ENCODE measurements at places on chromosomes 11 and 22.

DNA sequence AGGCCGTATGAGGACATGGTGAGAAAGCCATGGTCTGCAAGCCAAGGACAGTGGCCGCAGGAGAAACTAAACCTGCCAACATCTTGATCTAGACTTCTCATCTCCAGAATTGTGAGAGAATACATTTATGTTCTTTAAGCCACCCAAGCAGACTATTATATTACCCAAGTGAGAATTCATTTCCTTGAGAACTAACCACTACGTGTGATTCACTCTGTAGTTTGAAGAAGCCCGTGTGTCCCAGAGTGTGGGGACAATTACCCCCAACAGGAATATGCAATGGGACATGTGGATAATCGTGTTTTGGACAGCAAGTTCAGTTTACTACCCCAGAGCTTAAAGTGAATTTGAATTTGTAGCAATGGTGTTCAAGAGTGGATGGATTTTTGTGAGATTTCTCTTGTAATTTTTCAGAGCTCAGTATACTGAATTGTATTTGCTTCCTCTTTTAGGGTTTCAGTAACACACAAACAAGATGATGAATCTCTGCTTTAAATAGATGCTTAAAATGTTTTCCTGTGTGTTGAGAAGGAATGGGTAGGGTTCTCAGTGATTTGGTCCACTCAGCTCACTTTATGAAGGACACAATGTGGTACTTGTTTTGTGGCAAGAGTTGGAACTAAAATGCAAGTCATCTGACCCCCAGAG, 100.0 kb upstream of the ARHGAP20 start:
- DNase-seq: no peak

- DNase-seq: no peak
These were observed 970 bp downstream of the CAT start for GRCh38 chr11:34439610-34440198.

- peak; percentile 9 for DNase-seq
These were observed 252.7 kb downstream of the TMEM135 start for GRCh38 chr11:87290304-87290922.

DNA sequence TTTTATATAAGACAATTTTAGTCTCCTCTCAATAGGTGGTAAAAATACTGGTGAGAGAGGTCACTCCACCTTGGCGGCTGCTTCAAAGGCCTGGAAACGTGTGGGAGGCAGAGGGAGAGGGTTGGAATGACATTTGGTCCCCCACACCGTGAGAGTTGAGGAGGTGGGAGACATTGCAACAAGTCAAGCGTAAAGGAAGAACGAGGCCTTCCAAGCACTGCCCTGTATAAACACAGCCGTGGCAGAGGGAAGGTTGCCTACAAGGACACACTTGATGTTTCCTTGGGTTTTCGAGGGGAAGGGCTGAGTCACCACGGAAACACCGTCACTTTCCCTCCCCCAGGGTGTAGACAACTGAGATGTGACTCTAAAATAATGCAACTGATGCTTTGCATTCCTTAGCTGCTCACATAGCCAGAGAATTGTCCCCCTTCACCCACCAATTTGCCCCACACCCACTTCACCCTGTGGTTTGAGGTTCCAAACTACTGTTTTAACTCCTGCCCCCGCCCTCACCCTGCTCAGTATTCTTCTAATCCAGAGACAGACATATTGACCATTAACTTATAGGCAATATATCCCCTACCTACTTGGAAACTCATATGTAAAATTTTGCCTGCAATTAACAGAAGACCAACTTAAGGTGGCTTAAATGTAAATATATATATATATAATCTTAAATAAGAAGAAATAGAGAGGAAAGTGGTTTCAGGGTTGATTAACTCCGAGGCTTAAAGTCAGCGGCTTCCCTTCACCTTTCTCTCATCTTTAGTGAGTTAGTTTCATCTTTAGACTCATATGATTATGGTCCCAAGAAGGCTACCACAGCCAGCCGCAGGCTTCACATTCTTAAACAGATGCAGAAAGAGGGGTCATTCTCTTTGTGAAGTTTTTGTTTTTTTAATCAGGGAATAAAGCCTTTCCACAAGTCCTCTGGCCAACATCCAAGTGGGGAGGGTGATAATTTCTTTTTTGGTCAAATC, 54.1 kb upstream of the BDNF start:
- peak; percentile 82 for DNase-seq

GRCh38 chr11:117062498-117062897, 35.7 kb downstream of the SIK3 start:
- DNase-seq: no peak

- DNase-seq: no peak
These were observed 2.7 kb downstream of the SLC43A3 start for GRCh38 chr11:57424137-57424791.

- no peak for DNase-seq
These were observed 47.2 kb downstream of the CHRDL2 start for GRCh38 chr11:74683941-74684481.

GRCh38 chr22:47605441-47605840, 843.0 kb downstream of the TBC1D22A start:
- no peak for DNase-seq

GRCh38 chr11:36509201-36509639, 852 bp downstream of the TRAF6 start:
- DNase-seq: peak; percentile 29

- DNase-seq: no peak
These were observed 496.4 kb downstream of the BRD1 start for GRCh38 chr22:49331223-49331815.

DNA sequence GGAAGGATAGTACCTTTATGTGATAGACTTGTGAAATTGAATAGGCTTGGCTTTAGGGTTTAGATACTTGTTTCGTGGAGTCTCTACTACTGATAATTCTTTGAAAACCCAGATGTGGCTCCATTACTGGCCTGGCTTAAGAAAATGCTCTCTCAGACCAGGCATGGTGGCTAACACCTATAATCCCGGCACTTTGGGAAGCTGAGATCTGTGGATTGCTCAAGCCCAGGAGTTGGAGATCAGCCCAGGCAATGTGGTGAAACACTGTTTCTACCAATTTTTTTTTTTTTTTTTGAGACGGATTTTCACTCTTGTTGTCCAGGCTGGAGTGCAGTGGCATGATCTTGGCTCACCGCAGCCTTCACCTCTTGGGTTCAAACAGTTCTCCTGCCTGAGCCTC, 40.9 kb downstream of the ATG13 start:
- DNase-seq: peak; percentile 48

DNA sequence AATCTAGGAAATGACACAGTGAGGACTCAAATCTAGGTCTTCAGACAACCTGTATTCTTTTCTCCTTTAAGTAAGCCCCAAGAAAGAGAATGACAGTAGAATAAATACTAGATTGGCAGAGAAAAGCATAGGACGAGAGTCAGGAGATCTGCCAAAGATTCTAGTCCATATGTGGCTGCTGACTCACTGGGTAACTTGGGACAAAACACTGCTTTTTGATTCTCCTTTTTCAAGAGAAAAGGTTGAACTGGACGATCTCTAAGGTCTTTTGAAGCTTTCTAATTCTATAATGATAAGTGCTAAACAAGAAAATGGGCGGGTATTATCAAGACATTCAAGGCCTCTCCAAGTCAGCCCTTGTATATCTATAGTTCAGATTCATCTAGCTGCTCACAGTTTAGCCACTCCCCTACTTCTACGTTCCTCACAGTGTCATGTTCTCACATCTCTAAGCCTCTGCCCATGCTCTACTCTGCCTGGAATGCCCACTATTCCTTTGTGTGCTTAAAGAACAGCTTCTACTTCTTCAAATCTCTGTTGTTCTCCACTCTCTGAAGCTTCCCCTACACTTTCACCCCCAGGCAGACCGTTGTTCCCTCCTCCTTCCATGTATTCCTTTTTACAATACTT, 53.0 kb downstream of the RELT start:
- peak; percentile 69 for DNase-seq

- DNase-seq: no peak
These were observed 10.6 kb downstream of the P2RX3 start for GRCh38 chr11:57348636-57349313.

DNA sequence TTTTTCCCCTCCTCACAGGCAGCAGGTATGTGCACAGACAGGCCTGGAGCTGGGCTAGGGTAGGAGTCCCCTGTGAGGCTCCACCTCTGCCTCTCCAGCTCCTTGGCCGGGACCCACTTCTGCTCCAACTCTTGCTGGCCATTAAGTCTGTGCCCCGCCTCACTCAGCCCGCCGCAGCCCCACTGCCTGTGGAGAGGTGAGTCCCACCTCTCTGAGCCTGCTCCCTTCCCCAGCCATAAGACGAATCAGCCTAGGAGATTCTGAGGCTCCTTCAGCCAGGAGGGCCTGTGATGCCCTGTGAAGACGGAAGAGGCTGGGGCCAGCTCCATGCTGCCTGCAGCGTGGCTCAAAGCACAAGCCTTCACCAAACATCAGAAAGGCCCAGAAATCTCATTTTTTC, 23.0 kb downstream of the TSKU start:
- DNase-seq: no peak

DNA sequence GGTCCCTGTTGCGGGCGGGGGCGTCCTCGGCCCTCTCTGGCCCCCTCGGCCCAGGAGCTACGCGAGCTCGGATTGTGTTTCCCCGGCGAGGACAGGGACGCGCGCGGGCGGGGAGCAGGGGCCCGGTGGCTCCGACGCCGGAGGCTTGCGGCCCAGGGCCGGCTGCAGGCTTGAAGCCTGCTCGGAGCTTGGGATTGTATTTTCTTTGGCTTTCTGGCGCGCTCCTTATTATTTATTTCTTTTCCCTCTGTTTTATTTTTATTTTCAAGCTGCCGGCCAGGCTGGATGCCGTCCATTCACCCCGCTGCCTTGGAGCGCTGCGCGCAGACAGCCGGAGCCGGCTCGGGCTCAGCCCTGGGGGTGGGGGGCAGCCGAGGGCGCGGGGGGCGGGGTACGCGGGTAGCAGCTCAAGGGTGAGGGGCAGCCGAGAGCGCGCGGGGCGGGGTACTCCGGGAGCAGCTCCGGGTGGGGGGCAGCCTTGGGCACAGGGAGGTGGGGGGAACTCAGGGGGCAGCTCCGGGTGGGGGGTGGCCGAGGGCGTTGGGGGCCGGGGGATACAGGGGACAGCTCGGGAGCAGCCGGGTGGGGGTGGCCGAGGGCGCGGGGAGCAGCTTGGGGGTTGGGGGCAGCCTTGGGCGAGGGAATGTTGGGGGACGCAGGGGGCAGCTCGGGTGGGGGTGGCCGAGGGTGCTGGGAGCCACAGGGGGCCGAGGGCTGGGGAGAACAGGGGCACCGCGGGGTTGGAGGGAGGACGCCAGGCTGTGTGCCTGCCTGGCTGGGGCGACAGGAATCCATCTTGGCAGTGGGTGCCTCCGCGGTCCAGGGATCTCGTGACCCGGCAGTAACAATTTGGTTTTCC, 42.7 kb downstream of the KCNJ1 start:
- no peak for DNase-seq

GRCh38 chr22:23722724-23723123, 28.2 kb downstream of the ZNF70 start:
- no peak for DNase-seq

GRCh38 chr11:62579252-62579651, 5.6 kb upstream of the EEF1G start:
- DNase-seq: no peak

DNA sequence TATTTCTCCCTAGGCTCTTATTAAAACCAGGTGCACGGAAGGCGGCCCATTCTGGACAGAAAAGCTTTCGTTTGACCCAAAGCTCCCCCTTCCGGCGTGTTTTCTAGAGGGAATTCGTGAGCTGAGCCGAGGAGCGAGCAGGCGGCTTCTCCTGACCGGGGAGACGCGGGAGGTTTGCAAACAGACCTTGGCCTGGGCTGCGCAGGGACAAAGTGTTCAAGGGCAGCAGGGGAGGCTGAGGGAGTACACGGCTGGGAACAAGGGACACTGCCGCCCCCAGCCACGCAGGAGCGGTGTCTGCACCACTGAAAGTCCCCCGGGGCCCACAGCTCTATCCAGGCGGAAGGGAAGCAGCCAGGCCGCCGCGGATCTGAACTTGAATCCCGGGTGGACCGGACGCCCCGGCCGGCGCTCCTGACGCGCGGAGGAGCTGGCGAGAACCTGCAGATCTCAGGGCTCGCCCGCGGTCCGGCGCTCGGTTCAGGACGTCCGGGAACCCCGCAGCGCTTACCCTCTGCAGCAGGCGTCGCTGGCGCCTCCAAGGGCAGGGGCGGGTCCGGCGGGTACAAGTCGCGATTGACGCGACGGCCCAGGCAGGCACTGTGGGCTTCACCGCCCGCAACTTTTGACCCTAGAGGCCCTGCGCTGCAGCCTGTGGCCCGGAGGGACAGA, 101.9 kb downstream of the WT1 start:
- peak; percentile 44 for DNase-seq
